ENCODE measurements at places on chromosomes 16 and 17.

DNA sequence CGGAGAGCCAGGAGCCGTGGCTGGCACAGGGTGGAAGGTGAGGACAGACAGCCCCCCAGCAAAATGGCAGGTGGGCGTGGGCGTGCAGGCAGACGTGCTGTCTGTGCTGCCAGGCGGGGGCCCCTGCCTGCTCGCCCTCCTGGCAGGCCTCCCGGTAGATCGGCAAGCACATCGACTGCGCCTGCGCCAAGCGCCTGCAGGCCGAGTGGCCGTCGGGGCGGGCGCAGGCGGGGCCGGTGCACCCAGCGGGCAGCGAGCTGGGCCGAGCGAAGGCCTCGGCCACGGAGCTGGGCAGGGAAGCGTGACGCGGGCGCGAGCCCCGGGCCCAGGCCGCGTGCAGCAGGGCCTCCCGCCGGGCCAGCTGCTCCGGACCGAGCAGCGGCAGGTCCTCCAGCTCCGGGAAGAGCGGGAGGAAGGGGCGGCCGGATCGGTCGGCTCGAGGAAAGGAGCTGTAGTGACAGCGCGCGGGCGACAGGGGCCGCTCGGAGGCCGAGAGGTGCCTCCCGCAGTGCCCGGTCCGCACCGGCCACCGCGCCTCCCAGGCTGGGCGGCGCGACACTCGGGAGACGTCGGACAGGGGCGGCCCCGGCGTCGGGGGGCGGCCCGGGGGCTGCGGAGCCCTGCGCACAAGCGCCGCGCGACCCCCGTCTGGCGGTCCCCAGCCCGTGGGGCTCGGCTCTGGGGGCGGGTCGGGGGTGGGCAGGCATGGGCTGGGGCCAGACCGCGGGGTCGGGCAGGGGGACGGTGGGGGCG lies 16.9 kb downstream of the GRIN2C start:
- DNase-seq = no peak

DNA sequence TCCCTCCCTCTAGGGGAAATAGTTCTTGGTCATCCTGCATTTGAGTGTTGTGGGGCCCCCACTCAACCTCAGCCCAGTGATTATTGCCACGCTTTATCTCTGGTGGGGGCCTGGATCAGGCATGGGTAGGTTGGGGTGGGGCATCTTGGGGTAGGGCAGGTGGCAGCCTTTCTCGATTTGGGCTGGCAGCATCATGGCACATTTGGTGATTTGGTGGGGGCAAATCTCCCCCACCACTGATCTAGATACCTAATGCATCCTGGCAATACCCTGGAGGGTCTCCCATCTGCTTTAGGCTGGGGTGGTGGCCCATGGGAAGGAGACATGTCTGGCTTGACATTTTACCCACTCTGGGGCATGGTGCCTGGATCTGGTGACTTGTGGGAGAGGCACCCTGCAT lies 40.2 kb downstream of the NLRP1 start:
- DNase-seq = no peak

DNA sequence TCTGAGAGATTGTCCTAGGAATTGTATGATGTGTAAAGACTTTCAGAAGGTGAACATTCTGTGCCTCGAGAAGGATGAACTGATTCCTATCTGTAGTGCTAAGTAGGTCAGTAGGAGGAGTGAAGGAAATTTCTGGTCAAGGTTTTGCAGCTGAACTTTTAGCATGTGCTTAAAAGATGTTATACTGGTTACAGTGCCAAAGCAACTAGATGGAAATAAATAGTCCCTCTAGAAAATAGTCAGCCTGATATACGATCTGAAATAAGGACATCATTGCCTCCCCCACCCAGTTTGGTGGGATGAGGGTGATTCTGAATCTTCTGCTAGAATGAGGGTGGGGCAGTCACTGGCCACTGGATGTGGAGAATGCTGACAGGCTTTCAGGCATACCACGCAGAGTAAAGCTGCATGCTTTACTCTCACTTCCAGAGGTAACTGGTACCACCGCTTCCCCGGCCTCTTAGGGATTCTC lies 57.2 kb upstream of the VPS4A start:
- no peak for DNase-seq

GRCh38 chr16:11402051-11402744 lies 56.9 kb downstream of the RMI2 start:
- no peak for DNase-seq

GRCh38 chr17:80471922-80472321 lies 4.5 kb downstream of the NPTX1 start:
- DNase-seq = no peak

DNA sequence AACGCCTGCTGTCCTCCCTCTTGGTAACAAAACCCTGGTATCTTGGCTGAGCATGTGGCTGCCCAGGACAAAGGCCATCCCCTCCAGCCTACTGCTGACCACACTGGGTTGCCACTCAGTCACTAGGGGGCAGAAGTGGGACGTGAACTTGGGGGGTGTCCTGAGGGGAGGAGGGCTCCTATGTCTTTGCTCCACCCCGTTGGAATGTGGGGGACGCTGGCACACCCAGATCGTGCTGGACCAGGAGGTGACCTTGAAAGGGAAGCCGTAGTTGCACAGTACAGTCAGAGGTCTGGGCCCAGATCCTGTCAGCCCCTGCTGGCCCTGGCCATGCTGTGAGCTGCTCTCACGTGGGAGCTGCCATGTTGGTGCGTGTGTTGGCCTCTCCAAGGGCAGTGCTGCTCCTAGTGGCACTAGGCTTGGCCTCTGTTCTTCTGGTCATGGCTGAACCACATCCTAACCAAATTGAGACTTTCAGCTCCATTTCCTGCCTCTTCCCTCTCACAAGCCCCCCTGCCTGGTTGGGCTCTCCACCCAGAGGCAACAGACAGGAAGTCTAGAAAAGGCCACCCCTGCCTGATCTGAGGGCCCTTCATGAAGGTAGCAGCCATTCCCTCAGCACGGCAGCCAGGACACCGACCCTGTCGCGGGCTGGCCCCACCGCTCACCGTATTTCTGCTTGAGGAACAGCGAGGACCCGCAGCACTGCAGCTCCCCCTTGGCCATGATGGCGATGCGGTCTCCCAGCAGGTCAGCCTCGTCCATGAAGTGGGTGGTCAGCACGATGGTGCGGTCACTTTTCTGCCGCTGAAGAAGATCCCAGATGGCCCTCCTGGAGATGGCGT lies 29.0 kb upstream of the RNPS1 start:
- DNase-seq = no peak

DNA sequence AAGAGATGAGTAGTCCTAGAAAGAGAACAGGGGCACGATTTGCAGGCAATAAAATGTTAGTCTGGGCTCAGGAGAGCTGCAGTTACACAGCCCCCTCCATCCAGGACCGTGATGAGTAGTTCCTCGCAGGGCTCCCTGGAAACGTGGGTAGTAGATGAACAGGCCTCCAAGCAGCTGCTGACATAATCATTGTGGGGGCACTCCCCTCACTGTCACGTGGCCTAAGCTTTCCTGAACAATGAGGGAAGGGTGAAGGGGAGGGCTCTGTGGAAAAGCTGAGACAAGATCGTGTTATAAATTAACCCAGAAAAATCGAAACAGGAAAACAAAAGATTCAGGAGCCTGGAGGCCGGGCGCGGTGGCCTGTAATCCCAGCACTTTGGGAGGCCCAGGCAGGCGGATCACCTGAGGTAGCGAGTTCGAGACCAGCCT lies 1.3 kb upstream of the PER1 start:
- DNase-seq = peak; percentile 78

- no peak for DNase-seq
Observed at GRCh38 chr17:63189930-63190329, 223.9 kb downstream of the TANC2 start.

DNA sequence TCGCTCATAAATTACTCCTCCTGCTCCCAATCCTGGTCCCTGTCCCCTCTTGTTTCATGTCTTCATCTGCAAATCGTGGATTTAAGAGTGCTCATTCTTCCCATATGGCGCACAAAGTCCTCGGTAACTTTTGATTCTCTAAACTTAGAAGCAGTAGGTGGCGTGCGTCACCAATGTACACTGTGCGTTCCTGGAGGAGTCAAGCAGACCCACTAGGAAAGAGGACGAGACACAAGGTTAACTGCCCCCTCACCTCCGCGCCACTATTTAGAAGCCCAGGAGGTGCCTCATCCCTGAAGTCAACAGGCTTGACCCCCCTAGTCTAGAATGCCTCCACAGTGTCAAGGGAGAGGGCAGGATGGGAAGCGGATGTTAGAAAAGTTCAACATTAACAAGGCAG lies 2.9 kb downstream of the SLC13A5 start:
- DNase-seq = no peak

DNA sequence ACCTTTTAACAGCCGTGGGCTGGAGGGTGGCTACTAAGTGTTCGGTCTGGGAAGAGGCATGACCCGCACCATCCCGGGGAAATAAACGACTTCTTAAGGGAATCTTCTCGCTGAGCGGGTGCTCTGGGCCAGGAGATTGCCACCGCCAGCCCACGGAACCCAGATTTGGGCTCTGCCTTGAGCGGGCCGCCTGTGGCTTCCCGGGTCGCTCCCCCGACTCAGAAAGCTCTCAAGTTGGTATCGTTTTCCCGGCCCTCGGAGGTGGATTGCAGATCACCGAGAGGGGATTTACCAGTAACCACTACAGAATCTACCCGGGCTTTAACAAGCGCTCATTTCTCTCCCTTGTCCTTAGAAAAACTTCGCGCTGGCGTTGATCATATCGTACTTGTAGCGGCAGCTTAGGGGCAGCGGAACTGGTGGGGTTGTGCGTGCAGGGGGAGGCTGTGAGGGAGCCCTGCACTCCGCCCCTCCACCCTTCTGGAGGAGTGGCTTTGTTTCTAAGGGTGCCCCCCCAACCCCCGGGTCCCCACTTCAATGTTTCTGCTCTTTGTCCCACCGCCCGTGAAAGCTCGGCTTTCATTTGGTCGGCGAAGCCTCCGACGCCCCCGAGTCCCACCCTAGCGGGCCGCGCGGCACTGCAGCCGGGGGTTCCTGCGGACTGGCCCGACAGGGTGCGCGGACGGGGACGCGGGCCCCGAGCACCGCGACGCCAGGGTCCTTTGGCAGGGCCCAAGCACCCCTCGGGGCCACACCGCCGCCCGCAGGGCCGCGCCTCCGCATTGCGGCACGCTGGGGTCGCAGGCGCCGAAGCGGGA lies 3.6 kb upstream of the CBX4 start:
- no peak for DNase-seq

DNA sequence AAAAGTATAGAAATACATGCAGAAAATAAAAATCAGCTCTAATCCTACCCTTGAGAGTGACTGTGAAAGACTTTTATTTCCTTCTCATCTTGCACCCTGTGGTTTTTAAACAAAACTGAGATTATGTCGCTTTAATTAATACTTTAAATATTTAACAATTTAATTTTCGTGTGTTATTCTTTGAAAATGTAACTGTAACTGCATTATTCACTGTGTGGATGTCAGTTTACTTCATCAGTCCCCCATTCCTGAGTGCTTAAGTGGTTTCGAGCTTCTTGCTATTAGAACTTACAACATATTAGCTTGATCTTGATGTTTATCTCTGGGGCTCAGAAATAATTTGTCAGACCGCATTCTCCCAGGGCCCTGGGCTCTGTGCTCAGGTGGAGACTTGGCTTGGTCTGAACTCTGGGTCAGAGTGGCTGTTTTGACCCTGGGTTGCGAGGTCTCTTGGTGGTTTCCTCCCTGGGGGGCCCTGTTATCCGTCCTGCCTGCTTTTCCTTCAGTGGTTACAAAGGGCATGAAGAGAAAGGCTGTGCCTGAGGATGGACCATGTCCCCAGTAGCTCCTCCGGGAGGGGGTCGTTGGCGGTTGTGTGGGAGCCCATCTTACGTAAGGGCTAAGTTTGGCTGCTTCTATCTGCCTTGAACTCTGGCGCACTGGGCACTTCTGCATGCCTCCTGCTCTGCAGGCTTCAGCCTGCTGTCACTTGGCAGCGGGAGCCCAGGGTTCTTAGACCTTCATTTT lies 25.7 kb downstream of the AKAP1 start:
- DNase-seq = no peak

DNA sequence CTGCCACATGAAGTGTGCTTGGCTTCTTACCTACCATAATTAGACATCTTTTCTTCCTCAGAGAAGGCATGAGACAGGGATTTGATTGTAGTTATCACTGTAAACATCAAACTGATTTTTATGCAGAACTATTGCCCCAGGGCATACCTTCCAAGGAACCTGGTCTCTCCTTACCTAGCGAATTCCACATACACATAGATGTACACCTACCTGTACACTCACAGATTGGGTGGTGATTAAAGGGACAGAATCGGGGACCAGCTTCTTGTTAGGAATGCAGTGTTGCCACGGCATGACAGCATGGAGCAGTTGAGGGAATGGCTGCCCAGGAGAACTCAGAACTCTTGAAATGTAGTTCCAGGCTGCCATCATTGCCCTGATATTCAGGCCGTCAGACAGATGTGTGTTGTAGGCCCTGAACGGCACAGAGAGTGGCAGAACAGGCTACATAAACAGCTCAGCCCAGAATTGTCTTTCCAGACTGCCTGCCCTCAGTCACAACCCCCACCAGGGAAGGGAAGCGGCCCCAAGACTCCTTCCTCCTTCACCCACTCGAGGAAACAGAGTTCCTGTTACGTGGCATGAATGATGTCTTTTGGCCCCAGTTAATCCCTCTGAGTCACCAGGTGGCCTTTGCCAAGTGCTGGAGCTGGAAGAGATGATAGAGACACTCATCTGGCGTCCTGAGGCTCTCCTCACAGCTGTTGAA lies 17.8 kb upstream of the NAGLU start:
- no peak for DNase-seq

DNA sequence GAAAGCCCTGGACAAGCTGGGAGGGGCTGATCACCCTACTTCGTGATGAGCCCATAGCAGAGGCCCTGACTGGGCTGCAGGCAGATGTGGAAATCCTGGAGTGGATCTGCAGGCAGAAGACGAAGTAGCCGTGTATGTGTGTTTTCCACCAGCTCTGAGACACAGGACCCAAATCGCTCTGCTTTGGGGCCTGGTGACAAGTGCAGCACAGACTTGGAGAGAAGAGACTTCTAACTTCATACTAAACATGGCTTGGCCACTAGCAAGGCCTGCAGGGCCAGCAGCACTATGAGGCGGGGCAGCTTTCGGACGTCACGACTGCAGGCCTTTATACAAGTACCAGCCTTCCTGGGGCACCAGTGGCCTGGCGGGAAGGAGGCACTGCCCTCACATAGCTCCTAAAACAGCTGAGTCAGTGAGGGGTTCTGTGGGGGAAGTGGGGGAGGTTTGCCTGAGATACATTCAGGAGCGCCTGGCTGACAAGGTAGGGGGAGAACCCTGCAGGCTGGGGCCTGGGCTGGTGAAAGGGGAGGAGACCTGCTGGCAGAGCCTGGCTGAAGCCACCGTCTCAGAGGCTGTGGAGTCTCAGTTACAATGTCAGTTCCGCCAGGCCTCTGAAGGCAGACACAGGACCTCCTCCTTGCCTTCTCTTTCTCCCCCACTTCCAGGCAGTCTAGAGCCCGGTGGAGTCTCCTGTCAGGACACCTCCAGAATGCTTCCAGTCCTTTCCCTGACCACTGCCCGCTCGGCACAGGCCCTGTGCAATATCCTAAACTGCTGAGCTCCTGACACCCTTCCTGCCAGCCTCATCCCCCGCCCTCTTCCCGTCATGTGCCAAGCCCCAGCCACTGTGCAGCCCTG lies 73.4 kb downstream of the WSB1 start:
- no peak for DNase-seq

DNA sequence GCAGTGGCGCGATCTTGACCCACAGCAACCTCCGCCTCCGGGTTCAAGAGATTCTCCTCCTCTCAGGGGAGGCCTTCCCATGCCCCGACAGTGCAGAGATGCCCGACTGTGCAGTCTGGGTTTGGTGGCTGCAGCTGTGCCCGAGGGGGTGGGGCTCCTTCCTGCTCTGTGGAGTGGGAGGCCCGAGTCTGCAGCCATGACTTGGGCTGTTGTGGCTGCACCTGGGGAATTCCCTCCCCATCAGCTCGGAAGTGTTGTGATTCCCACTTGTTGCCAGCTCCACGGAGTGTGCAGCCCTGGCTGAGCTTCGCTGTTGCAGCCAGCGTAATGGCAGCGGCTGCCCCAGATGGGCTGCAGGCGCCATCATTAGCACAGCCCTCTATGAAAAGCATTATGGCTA lies 66.4 kb upstream of the SMIM36 start:
- peak; percentile 52 for DNase-seq
